Gastroesophageal sphincter (tissue), 4 donors: ENCODE measurements at places on chromosomes 6 and 20. TPM values are rescaled to one million over a fixed set of nuclear protein-coding genes. Genes with fewer than 3 reads are reported as not detected.

DNA sequence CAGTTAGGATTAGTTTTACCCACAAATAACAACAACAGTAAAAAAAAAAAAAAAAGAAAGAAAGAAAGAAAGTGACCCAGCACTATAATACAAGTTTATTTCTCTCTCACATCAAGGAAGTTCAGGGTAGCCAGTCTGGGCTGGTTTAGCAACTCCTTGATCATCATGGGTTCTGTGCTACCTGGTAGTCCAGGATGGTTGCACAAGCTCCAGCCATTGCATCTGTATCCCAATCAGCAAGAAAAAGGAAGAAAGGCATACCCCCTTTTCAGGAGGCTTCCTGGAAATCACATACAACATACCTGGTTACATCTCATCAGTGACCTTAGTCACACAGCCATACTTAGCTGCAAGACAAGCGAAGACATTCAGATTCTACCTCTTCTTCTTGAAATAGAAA is 128.5 kb downstream of the MTHFD1L start:
- ATAC-seq, result no peak

DNA sequence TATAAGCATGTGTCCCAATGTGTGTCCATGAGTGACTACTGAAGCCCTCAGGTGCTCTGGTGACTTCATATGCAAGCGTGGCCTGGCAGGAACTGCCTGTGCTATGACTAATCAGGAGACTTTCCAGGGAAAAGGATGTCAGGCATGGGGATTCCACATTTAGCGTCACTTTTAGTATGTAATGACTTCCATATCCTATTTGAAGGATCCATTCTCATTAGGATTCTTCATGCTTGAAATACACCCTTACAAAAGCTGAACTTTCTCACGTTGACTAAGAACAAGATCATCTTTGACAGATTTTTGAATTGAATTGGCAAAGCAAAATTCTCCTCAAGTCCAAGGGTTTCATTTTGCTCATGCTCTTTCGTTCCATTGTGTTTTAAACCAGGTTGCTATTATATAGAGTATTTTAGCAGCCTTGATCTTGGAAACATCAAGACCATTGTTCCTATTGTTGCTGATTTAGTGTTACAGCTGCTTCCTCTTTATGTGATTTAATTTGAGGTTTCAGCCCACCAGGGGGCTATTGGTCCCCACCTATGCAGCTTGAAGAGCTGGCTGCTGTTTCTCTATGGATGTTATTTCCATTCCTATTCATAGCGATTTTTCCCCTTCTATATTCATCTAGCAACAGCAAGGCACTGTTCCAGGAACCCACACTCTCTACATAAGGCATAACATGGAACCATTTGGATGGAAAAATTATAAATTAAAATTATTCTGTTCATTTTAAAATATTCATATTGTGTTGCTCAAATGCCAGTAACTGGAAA is 418.6 kb downstream of the CDKAL1 start:
- no peak for ATAC-seq

DNA sequence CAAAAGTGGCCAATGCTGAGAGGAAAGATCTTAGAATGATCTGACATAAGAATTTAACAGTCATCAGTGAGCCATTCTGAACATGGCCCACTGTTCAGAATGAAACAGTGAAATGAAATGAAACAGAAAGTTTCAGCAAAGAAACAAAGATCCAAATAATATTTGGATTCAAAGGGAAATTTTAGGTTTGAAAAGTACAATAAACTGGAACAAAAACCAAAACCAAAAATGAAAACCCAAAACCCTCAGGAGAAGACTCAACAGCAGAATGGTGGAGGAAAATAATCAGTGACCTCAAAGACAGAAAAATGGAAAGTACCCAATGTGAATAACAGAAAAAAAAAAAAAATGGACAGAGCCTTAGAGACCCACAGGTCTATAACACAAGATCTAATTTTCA is 66.1 kb upstream of the EMILIN3 start:
- no peak for ATAC-seq

- no peak for ATAC-seq
Observed at GRCh38 chr6:161220346-161220745, 53.5 kb downstream of the AGPAT4 start.

DNA sequence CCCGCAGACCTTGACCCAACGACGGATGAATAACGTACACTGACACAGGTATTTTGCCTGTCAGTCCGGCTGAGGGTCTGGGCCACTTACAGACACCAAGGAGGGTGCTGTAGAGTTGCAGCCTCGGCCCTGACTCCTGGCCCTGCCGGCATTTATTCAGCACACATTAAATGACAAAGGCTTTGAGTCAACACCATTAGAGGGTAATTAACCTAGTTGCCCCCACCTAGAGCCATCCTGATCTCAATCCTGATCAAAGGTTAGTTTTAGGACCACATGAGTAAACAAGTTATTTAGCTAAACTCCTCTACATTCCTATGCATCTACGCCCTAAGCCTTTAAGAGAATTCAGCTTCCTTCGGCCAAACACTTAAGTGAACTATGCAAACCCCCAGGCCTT is 11.9 kb upstream of the PM20D2 start:
- ATAC-seq, result no peak

DNA sequence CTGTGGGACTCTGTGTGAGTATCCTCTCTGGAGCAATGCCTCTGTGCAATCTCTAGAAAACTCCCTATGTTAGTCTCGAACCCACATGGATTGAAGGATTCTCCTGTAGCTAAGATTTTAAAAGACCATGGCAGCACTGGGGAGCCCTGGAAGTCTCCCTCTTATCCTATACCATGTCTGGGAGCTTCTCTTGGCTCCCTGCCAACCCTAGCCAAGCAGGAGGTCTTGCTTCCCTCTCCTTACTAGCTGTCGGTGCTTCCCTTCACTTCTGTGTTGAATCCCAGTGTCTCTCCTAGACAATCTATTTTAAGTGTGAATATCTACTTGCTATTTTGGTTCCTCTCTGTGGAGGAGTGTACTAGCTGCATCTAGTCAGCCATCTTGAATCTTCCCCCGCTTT is 118.8 kb upstream of the NRN1 start:
- no peak for ATAC-seq

DNA sequence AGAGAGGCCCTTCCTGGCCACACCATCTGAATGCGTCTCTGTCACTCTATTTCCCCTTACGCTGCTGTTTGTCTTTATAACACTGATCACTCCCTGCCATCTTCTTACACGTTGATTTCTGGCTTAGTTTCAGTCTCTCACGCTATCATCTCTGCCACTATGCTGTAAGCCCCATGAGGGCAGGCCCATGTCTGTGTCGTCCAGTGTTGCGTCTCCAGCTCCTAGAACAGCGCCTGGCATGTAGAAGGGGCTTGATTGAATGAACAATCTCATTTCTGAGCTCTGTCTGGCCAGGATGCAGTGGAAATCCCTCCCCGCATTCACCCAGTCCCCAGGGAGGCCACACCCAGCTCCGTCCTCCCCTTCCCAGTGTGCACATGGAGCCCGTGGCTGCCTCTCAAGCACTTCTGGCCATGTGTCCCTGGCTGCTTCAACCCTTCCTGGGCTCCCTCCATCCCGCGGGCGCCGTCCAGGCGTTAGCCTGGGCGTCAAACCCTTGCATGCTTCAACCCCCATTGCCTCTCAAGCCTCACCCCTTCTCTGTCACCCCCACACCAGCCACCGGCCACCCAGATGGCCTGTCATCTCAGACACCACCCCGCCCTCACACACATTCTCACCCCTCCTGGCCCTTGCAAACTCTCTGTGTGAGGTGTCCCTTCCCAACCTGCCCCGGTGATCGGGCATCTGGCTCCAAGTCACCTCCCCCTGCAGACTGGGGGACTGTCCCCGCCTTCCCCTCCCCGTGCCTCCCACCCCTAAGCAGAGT is 71.1 kb downstream of the SRC start:
- ATAC-seq, result no peak

DNA sequence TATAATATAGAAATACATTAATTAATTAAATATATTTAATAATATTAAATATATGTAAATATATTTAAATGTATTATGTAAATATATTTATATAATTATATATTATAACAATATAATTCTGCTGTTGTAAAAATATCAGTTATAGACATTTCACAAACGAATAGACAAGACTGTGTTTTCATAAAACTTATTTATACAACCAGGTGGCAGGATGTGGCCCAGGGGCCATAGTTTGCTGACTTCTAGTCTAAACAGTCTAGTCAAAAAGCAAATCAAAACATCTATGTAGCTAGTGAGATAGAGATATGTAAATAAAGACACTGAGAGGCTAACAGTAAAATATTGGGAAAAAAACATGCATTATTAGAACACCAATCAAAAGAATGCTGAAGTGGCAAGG is 136.4 kb downstream of the TBXT start:
- ATAC-seq, result no peak

GRCh38 chr6:5116243-5116991 is 31.3 kb downstream of the PPP1R3G start:
- no peak for ATAC-seq

DNA sequence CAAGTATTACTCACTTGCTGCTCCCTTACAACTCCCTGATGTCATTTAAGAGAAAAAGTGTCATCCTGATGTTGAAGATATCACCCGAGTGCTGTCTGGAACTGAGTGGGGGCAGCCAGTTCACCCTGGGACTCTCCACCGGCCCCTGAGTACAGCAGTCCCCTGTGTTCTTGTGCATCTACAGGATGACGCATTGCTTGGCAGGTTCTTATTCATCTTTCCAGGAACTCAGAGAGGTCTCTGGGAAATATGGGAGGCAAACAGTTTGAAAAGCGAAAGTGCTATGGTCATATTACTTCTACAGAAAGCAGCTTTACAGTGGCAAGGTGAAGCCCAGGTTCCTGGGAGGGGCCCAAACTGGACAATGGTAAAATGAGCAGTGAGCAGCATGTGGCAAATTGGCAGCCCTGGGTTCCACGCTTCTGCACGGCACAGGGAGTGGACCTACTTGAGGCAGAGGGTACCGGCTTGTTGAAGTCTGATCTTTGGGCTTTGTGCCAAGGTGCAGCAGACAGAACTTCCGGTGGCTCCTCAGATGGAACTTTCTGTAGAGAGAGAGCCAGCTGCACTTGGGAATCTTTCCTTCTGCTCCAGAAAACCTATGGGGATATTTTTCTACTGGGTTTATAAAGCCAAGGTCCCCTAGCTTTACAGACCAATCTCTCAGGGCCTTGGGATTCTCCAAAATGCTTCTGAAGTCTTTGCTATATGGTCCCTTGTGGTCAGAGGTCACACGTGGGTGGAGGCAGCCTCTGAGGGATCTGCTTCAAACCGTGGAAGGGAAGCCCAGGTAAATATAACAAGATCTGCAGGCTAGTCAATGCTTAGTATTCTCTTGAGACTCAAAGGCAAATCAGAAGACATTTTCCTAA is 128.3 kb downstream of the MAP3K7 start:
- no peak for ATAC-seq

GRCh38 chr20:43238833-43239232 is 49.1 kb upstream of the PTPRT start:
- ATAC-seq, result no peak

DNA sequence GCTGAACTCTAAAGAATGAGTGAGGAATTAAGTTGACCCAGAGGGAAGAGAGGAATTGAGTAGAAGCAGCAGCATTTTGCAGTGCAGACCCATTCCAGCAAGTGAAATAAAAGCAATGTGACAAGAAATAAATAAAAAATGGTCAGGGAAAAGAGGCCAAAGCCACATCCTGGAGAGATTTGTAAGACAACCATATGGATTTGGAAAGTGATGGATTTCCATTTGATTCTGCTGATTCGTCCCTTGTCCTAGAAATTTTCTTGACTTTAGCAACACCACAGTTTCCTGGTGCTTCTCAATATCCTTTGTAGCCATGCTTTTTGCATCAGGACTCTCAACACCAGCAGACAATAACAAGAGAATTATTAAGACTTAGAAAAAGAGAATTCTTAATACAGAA is 29.8 kb downstream of the ANKEF1 start:
- ATAC-seq, result no peak

The SFTA2 gene
- total RNA-seq, result not detected

DNA sequence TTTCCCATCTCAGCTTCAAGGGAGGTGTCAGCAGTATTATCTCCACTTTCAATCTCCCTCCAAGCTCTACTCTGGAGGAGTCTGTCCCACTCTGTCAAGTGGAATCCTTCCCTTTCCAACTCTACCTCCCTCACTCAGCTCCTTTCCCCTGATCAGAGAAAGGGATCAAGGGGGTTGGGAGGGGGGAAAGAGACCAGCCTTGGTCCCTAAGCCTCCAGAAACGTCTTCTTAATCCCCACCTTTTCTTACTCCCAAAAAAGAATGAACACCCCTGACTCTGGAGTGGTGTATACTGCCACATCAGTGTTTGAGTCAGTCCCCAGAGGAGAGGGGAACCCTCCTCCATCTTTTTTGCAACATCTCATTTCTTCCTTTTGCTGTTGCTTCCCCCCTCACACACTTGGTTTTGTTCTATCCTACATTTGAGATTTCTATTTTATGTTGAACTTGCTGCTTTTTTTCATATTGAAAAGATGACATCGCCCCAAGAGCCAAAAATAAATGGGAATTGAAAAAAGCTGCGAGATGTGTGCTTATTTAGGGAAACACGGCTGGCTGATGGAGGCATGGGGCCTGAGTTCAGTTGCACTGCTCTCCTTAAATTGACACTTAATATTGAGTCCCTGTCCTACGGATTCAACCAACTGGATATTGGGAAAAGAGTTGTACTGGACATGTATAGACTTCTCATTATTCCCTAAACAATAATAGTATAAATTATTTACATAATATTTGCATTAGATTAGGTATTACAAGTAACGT is 4.9 kb downstream of the TUBB start:
- no peak for ATAC-seq

The MEI4 gene
- total RNA-seq, result 0.13 TPM

The SNHG17 gene
- total RNA-seq, result 13.5 TPM

- peak; percentile 74 for ATAC-seq
Observed at GRCh38 chr6:169738204-169738975, 13.0 kb downstream of the DYNLT2 start.

The TAP1 gene
- 26.7 TPM for total RNA-seq

DNA sequence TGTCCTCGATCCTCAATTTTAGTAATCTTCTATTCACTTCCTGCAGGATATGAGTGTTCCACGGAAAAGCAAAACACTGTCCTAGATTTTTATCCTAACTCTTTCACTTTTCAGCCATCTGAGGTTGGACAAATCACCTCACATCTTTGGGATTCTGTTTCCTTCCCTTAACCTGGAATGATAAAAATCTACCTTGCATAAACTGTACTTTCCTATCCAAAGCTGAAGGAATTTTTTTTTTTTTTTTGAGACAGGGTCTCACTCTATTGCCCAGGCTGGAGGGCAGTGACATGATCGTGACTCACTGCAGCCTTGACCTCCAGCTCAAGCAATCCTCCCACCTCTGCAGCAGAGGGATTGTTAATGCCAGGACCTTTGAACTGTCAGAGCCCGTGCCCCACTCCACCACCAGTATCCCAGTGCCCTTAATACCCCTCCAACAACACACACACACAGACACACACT is 20.5 kb downstream of the CAPN11 start:
- ATAC-seq, result no peak

- no peak for ATAC-seq
Observed at GRCh38 chr6:2038092-2038491, 207.3 kb downstream of the GMDS start.

DNA sequence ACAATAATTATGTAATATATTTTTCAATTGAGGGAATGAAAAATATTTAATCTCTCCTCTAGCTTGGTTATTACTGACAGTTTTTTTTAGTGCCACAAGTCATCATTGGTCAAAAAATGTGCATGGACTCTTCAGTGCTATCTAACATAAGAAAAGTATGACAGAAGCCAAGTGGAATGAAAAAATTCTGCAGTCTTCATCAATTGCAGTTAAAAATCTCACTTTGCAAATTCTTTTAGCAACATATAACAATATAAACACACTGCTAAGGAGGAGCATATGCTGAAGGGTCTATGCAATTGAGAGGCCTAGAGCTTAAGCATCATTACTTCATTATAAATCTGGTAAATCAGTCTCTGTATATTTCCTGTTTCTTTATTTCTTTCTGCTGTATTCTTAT is 175.1 kb downstream of the ARHGAP18 start:
- no peak for ATAC-seq

The RSPO3 gene
- 117 TPM for total RNA-seq

The CALHM4 gene
- not detected for total RNA-seq
